ENCODE measurements at places on chromosomes 13 and 19.

DNA sequence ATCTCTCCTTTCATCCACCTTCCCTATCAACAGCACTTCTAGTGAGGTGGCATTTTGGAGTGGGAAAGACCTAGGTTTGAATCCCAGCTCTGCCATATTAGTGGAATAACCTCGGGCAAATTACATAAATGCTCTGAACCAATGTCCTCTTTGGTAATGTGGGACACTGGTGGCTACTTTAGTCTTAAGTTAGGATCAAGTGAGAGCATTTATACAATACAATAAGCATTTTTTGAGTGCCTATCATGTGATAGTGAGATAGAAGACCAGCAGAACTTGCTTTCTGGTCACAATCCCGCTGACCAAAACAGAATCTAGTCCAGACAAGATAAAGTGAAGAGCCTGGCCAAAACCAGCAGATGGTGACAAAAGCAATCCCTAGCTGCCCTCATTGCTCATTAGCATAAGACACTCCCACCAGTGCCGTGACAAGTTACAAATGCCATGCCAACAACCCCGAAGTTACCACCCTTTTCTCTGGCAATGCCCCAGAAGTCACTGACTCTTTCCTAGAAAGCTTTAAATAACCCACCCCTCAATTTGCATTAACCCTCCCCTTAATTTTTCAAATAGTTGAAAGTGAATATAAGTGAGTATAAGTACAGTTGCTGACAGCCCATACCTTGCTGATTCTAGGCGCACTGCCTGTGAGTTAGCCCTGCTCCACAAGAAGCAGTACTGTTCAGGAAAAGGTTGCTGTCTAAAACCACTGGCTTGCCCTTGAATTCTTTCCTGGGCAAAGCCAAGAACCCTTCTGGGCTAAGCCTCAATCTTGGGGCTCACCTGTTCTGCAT, 28.9 kb upstream of the KPNA3 start:
- no peak for DNase-seq

- no peak for DNase-seq
These were observed 127.1 kb downstream of the VWA8 start for GRCh38 chr13:41833831-41834230.

DNA sequence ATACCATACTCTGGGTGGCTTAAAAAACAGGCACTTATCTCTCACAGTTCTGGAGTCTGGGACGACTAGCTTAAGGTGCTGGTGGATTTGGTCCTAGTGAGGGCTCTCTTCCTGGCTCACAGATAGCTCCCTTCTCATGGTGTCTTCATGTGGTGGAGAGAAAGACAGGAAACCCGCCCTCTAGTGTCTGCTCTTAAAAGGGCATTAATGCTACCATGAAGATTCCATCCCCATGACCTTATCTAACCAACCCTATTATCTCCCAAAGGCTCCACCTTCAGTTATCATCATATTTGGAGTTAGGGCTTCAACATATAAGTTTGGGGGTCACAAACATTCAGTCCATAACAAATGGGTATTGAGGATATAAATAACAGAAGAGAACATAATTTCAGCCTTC, 139.4 kb downstream of the HS6ST3 start:
- peak; percentile 42 for DNase-seq

- DNase-seq, result peak; percentile 72
These were observed 178.2 kb downstream of the NDFIP2 start for GRCh38 chr13:79659121-79659521.

DNA sequence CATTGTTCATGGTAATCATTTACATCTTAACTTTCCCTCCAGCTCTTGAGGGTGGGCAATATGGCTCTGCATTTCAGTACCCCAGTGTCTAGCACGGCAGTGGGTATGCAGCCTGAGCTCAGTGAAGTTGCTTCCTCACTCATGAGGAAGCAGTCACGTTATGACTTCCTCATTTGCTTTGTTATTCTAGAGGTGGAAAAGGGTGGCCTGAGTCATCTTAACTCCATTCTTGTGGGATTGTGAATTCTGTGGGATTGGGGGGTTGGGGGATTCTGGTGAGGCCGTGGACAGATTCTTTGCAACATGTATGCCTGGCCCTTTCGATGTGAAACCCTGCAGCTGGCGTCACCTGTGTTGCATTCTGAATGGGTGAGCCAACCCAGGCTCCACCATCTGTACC, 406.7 kb upstream of the ZNF507 start:
- no peak for DNase-seq

GRCh38 chr19:9144920-9145319, 4.7 kb downstream of the ZNF317 start:
- DNase-seq, result no peak

GRCh38 chr13:106905380-106906162, 337.6 kb upstream of the ARGLU1 start:
- no peak for DNase-seq

- DNase-seq, result peak; percentile 9
These were observed 324.4 kb downstream of the NDFIP2 start for GRCh38 chr13:79805317-79805716.

GRCh38 chr13:104327211-104327610, 1261.0 kb upstream of the SLC10A2 start:
- no peak for DNase-seq

DNA sequence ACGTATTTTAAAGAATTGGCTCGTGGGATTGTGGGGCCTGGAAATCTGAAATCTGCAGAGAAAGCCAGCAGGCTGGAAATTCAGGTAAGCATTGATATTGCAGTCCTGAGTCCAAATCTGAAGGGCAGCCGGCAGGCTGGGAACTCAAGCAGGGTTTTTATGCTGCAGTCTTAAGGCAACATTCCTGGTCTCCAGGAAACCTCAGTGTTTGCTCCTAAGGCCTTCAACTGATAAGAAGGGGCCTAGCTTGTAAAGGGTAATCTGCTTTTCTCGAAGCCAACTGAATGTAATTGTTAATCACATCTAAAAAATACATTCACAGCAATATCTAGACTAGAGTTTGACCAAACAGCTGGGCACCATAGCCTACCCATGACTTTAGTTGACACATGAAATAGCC, 154.4 kb downstream of the EFNB2 start:
- DNase-seq, result no peak

Measured in Kasumi-1 (cell line).